ENCODE measurements at places on chromosomes 6 and 20. TPM values are rescaled to one million over a fixed set of nuclear protein-coding genes. Genes with fewer than 3 reads are reported as not detected.

BFSP1 gene
- 4.5 TPM for total RNA-seq

BANF2 gene
- not detected for total RNA-seq

CTCFL gene
- 0.04 TPM for total RNA-seq

NCOA6 gene
- 24.6 TPM for total RNA-seq

PACRG gene
- 0.32 TPM for total RNA-seq

WDR27 gene
- total RNA-seq, result 9.0 TPM

SLC17A1 gene
- not detected for total RNA-seq

MYB gene
- total RNA-seq, result 0.73 TPM

B3GAT2 gene
- not detected for total RNA-seq

RIMS1 gene
- total RNA-seq, result not detected

All from A549 treated with dexamethasone at 1 μM for 4 hours (cell line).